ENCODE measurements at places on chromosomes 6 and 20.

DNA sequence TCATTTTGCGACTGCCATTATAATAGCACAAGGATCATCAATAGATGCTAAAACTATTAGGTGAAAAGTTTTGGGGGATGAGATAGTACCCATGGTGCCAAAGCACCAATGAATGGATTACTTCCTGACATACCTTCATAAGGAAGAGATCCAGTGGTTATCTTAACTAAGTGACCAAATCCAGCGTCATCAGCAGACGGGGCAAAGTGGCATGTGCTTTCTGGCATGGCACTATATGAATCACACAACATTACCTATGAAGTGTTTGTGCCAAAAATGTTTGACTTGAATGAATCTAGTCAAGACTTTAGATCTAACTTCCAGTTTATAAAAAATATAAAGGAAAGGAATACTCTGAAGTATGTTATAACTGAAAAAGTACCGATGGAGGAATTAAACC, 10.8 kb downstream of the TRIM26 start:
- DNase-seq, result no peak

DNA sequence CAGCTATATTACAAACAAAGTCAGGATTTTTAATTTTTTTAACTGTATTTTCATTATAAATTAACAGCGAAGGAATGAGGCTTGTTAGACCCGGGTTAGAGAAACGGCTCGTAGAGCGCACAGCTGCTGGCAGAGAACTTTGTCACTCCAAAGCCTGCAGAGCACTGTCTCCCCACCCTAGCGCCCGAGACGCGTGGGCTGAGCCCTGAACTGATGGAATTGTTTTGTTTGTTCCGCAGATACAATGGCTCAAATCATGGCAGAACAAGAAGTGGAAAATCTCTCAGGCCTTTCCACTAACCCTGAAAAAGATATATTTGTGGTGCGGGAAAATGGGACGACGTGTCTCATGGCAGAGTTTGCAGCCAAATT, 810 bp downstream of the LAMP5 start:
- no peak for DNase-seq

DNA sequence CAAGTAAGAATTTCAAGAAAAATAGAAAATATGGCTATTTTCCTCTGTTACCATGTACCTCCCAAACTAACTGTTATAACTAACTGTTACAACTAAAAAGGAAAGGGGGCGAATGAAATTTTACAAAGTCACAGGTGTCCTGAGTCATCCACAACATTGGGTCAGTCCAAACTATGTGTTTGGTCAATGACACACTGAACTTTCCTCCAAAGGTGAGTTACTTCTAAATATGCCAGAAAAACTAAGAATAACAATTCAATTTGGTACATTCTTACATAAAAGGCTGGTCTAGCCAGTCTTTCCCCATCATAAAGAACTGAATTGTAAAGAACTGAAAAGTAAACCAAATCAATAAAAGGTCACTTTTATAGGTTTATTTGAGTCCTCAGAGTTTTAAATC, 44.3 kb downstream of the ILRUN start:
- DNase-seq, result no peak

DNA sequence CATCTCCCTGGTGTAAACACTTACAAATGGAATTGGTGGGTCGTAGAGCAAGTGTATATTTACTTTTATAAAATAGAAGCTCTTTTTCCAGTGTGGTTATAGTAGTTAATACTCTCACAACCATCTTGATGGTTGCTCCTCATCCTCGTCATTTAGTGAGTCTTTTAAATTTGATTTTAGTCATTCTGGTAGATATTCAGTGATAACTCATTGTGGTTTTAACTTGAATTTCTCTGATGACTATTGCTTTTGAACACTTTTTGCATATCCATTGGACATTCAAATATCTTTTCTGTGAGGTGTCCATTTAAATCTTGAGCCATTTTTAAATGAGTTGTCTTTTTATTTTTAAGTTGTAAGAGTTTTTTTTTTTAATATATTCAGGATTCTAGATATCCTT, 189.2 kb upstream of the PHACTR1 start:
- no peak for DNase-seq

DNA sequence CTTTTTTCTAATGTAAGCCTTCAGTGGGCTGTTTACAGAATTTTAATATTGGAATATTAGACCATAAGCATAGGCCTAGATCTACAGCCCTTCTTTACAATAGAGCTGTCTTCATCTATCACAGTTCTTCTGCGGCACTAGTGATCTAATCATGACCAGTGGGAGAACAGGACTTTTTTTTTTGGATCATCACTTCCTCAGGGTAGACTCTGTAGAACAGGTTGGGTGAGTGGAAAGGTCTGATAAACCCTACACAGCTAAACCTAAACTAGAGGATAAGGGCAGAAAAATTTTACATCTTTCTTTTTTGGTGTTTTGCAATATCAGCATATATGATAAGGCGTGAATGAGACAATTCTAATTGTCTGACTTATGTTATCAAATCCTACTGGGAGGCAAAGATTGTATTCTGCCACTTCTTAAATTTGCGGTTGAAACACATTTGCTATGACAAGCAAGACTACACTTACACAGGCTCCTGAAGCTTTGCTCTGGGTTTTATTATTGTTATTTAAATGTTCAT, 52.2 kb downstream of the GOPC start:
- no peak for DNase-seq

DNA sequence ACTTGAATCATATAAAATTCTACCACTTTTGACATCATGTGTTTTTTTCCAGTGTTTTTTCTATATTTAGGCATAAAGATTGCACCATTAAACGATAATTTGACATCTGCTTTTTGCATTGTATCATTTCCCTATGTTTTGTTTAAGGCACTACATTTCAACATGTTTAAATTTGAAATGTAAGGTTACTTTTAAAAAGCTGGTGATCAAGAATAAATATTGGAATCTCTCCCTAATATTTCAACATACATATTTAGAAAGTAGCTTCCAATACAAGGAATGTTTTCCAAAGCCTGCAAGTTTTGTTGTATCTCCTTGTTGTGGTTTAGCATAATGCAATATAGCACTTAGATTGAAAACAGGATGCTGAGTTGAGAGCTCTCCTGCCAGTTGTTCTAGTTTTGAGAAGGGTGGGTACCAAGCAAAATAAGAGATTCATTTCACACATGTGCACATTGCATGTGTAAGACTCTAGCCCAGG, 76.5 kb downstream of the SYNJ2 start:
- no peak for DNase-seq

GRCh38 chr6:100464903-100465700, at the start of gene SIM1:
Gene SIM1, minus strand, starts transcription at chr6:100464921. Its CDS starts 1,453 bp downstream, at chr6:100463468.
- DNase-seq, result peak; percentile 13

GRCh38 chr6:44676826-44677433, 289.4 kb downstream of the CDC5L start:
- DNase-seq, result no peak

- no peak for DNase-seq
Measured at GRCh38 chr20:14957402-14957801, 620.0 kb upstream of the FLRT3 start.

GRCh38 chr6:128519132-128519930, 1.1 kb downstream of the PTPRK start:
- DNase-seq, result no peak

GRCh38 chr6:41922154-41922553, 855 bp downstream of the BYSL start:
- no peak for DNase-seq

GRCh38 chr6:37210313-37210968, 40.5 kb downstream of the PIM1 start:
- peak; percentile 93 for DNase-seq

GRCh38 chr6:144753023-144753705, 468.0 kb downstream of the UTRN start:
- DNase-seq, result no peak

- DNase-seq, result no peak
Measured at GRCh38 chr6:90065173-90065572, 170.9 kb downstream of the GJA10 start.

GRCh38 chr6:126010040-126010439, 23.7 kb downstream of the TRMT11 start:
- no peak for DNase-seq

- DNase-seq, result no peak
Measured at GRCh38 chr6:161536224-161536630, 262.4 kb upstream of the AGPAT4 start.

GRCh38 chr6:141736104-141736503, 396.6 kb upstream of the GJE1 start:
- DNase-seq, result no peak

GRCh38 chr6:143397227-143398222, 53.0 kb downstream of the ADAT2 start:
- no peak for DNase-seq

DNA sequence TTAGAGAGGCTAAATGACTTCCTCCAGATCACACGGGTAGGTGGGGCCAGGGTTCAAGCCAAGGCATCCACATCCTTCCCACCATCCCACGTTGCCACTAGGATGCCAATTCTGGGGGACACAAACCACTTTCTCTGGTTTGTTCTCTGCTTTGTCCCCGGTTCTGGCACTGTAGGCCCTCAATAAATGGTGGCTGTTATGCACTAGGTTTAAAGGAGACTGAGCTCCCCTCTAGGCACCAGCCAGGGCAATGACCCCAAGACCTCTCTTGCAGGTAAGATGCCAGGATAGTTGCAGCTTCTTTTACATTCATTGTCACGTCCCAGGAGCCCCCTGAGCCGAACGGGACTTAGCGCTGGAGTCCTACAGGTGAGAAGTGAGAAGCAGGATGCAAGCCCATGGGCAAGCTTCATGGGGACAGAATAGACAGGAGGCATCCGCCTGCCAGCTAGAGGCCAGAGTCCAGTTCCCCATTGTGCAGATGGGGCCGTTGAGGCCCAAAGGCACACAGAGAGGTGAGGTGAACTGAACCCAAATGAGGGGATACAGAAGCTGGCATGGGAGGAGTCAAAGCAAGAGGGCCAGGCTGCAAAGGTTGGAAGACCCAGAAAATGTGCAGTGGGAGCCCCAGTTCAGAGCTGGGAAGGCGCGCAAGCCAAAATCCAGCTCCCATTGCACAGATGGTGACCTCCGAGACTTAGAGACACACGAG, 677 bp downstream of the PXMP4 start:
- no peak for DNase-seq

- DNase-seq, result no peak
Measured at GRCh38 chr6:80528115-80528514, 421.6 kb downstream of the BCKDHB start.

DNA sequence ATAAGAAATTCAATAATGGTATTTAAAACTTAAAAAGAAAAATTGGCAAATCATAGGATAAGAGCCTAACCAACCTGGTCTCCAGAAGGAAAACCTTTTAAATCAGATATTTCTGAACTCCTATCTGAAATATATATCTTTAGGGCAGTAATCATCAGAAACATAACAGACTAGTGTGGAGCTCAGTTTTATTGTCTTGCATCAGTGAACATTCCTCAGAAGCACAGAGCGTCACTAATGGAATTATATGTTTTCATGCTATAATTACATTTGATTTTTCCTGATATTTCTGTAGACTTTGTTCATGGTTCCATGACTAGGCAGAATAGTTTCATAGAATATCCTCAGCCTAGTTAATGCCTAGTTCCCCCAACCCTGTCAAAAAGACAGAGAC, 262.2 kb downstream of the EYA4 start:
- DNase-seq, result no peak

- no peak for DNase-seq
Measured at GRCh38 chr6:24223115-24223919, 97.3 kb downstream of the NRSN1 start.

DNA sequence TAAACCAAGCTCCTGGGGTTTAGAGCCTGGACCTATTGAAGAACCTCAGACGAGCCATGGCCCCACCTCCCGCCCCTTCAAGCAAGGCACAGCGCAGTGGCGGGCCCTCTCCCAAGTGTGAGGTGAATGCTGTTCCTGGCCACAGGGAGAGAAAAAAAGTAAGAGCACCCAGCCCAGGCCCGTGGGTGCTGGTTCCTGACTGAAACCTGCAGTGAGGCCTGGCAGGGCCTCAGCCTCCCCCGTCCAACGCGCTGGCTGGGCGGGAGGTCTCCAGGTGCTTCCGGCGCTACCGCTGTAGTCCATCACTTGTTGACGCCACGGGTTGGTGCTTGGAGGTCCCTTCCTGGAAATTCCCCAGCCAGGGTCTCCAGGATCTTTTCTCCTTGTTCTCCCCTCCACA, 5.5 kb upstream of the FAM83C start:
- no peak for DNase-seq

DNA sequence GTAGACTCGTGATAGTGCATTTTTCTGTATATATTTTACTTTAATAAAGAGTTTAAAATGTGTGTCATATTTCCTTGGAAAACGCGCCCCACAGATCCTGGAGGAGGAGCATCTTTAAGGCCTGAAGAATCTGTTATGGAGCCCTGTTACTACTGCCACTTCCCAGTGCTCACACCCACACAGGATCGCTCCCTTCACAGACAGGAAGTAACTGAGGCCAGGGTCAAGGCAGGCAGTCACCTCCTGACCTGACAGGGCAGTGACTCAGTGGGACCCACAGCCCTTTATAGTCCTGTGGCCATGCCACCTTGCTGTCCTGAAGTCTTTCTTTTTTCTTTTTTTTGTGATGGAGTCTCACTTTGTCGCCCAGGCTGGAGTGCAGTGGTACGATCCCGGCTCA, 9.0 kb downstream of the RRBP1 start:
- no peak for DNase-seq

- peak; percentile 13 for DNase-seq
Measured at GRCh38 chr20:7980332-7981046, 39.1 kb downstream of the TMX4 start.

DNA sequence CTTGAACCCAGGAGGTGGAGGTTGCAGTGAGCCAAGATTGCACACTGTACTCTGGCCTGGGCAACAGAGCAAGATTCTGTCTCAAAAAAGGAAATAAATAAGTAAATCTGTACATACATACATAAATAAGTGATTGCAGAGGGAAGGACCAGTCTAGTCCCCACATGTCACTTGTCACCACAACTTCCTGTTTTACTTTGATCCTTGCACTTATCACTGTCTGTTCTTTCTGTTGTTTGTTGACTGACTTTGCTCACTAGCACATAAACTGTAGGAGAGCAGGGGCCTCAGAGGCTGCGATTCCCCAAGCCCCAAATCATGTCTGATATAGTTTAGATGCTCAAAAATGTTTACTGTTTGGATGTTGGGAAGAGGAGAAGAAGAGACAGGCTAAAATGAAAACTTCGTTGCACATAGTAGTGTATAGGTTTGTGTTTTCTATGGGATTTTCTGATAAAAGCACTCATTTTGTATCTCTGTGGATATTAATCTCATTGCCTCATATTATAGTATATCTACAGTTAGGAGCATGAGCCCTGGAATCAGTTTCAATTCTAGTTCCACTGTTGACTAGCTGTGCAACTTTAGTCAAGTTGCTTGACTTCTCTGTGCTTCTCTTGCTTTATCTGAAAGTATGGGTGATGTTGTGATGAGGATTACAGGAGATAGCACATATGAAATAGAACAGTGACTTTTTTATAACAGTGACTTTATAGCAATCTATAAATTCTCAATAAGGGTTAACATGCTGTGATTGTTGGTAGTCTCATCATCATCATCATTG, 165.0 kb downstream of the TBC1D7 start:
- no peak for DNase-seq

- no peak for DNase-seq
Measured at GRCh38 chr6:14986370-14986769, 259.5 kb upstream of the JARID2 start.

DNA sequence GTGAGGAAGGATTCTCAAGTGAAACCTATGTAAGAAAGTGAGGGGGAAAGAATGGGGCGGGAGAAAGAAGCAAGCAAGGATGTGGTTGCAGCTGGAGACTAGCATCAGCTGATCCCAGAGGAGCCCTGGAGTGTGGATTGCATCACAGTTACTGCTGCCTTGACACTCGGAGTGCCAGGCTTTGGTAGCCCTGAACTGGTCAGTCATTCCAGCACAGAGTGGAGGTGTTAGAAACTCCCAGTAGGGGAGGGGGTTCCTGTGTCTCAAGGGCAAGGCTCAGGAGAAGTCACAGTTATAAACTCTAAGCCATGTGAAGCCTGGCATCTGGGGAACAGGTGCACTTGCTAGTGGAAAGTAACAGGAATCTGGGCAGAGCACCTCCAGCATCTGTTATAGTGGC, 23.5 kb downstream of the SNAP25 start:
- no peak for DNase-seq

Measured in cerebellar cortex (tissue), 1 donor.